ENCODE measurements at places on chromosomes 6 and 20.

GRCh38 chr6:160042788-160043301 is 74.0 kb downstream of the IGF2R start:
- no peak for DNase-seq

- DNase-seq, result no peak
Measured at GRCh38 chr20:34403908-34404307, 40.8 kb downstream of the ITCH start.

DNA sequence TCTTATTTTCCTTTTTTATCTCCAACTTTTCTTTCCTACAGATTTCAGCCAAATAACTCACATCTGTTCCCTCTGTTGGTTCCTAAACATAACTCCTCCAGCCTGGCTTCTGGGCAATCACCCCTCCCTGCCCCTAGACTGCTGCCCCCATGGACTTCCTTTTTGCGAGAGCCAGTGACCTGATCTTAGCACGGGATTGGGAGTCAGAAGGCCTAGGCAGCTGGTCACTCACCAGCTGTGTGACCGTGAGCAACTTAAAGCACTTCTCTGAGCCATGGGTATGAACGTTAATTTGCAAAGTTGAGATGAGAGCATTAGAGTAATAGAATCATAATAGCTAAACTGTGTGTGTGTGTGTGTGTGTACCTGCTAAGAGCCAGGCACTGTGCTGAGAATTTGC is 4.5 kb upstream of the MMP9 start:
- DNase-seq, result no peak

DNA sequence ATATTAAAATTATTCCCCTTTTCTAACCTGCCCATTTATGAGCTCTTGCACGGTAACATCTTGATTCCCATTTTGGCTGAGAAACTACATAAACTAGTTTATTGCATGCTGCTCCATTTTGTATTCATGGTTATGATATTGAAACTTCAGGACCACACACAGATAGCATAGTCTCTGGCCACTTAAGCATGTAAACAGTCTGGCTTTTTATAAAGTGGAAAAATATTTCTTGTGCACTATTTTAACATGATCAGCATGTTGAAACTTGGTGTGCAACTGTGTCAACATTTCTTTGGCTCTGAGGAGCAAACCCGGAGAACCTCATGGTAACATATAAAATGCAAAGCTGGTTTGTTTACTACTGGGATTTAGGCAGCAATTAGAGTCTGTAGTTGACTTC is 70.7 kb downstream of the SLX4IP start:
- no peak for DNase-seq

DNA sequence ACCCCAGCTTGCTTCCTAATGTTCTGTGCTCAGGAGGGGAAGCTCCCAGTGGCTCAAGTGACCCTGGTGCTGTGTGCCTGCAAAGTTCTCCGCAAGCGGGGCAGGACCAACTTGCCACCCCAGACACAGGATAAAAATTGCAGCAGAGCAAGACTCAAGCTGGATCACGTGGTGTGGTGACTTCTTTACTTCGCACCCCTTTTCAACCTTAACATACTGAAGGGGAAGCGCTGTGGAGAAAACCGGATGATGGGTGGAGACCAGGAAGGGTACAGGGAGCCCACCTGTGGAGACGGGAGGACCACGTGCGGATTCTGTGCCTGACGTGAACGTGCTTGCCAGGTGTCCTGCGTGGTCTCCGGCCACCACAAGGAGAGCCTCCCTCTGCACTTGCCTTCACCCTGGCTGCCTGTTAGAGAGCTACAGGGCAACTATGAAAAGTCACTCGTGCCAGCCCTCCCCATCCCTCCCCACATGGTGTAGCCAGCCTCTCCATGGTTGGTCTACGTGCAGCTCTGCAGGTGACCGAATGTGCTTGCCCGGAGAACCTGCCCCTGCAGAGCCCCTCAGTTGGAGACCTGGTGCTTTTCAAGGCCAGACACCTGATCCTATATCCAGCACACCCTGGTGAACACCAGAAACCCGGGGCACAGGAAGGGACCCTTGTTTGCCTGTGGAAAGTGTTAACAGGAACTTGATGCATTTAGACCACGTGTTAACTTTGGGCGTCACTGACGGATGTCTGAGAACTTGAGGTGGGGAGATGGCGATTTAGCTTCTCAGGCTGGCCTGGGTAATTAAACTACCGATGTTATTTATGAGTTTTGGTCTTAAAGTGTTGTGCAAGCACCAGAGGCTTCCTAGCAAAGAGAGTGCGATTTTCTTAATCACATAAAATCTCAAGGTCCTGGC is 23.9 kb upstream of the DACT2 start:
- no peak for DNase-seq

DNA sequence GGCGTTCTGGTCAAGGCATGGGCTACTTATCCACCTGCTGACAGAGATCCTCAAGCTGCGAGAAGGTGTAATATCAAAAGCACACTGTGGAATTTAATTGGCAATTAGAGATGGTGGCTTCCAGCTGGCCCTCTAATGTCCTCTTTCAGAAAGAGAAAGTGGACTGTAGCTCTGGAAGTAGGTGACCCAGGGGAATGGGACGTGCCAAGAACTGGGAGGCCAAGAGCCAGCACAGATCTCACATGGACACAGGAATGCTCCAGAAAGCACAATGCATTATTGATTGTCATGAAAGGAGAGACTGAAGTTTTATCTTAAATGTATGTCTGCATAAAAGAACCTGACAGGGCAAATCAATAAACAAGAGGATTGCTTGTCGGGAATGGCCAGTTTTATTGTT is 198.6 kb upstream of the CDH4 start:
- DNase-seq, result no peak

DNA sequence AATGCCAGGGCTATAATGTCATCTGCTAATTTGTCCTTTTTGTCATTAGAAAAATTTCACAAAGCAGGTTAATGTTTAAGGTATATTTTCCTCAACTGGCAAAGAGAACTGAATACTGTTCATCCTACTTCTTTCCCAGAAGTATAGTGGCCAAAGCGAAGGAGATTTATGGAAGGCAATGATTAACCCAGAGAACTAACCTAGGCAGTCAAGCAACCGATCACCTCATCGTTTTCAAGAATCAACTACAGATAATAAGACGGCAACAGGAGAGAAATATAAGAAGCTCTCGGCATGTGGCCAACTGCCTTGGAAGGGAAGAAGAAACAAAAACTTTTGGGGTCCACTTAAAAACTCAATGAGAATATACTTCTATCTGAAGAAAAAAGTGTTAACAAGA is 38.2 kb downstream of the REV3L start:
- DNase-seq, result no peak

- no peak for DNase-seq
Measured at GRCh38 chr6:144359783-144360182, 74.6 kb downstream of the UTRN start.

DNA sequence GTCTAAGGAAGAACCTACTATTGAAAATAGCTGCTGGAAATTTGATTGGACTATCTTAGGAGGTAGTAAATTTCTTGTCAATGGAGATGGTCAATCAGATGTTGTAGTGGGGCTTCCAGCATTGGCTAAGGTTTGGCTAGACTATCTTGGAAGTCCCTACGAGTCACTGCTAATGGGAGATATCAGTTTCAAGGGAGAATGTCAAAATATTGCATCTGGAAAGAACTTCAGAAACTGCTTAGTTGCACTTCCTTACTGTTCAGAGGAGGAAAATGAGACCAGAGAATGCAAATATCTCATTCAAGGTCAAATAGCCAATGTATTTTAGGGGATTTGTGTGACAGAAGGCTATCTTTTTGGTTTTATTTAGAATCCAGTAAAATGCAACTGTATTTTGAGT is 53.5 kb upstream of the CCN2 start:
- no peak for DNase-seq

- DNase-seq, result no peak
Measured at GRCh38 chr6:170207586-170208181, 83.2 kb downstream of the DLL1 start.

GRCh38 chr20:25058847-25059810 is 1.2 kb upstream of the ACSS1 start:
- no peak for DNase-seq

DNA sequence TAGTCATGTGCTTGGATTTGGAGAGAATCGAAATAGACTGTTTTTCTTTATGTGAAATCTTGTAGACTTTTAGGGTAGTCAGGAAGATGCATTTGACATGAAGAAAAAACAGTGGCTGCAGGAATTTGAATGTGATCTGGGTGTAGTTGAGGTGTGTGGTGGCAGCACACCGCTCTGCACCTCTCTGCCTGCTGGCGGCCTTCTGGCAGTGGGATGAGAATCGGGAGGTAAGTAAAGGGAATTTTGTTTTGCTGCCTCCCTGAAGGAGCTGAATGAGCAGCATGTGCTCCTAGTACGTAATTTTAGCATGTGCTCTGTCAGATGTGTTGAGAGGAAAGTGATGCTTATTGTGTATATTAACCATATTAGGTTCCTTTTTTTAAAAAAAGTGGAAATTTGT is 3.2 kb downstream of the TPD52L2 start:
- no peak for DNase-seq

DNA sequence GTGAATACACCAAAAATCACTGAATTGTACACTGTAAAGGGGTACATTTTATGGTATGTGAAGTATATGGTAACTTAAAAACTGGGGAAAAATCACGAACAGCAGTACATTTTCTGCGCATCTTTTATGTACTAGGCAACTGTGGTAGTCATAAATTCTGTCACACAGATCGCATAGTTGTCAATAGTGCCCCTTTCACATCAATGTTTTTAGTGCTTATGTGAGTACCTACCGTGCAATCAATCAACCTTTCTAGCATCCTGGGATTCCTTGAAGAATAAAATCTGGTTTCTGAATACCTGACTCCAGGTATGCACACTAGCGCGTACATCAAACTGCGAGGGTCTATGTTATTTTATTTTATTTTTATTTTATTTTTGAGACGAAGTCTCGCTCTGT is 637 bp upstream of the RPF2 start:
- no peak for DNase-seq

DNA sequence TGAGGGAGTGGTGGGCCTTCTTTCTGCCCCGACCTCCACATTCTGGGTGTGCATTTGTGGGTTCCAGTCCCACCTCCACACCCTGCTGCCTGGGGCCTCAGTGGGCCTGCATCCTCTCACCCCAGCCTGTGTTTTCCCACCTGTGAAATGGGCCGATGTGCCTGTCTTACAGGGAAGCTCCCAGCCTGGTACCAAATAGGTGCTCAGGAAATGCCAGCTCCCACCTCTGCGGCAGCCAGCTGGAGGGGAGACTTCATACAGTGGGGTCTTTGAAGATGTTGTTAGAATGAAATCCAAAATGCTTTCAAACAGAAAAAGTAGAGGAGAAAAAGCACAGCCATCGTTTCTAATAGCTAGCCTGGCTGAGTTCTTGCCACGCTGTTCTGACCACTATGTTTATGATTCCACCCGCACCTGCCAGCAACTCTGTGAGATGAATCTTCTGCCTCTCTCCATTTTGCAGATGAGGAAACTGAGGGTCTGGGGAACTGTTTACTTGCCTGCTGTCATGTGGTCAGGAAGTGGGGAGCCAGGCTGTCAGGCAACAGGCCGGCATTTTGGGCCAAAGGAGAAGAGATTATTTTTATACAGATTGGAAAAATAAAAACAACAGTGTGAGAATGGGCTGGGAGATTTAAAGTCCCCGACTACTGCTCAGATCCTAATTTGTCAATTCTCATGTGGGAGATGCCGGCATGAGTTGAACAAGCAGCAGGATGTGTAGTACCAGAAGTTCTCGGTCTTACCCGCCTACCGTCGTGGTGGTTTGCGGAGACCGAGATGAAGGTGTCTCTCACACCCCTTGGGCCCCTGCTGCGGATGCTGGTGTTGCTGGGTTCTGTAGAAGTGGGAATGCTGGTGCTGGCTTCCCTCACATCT is 4.6 kb downstream of the TMEM181 start:
- no peak for DNase-seq

- peak; percentile 11 for DNase-seq
Measured at GRCh38 chr6:157760589-157761330, 62.3 kb upstream of the SNX9 start.

- no peak for DNase-seq
Measured at GRCh38 chr6:111260570-111261298, 173.4 kb downstream of the SLC16A10 start.

DNA sequence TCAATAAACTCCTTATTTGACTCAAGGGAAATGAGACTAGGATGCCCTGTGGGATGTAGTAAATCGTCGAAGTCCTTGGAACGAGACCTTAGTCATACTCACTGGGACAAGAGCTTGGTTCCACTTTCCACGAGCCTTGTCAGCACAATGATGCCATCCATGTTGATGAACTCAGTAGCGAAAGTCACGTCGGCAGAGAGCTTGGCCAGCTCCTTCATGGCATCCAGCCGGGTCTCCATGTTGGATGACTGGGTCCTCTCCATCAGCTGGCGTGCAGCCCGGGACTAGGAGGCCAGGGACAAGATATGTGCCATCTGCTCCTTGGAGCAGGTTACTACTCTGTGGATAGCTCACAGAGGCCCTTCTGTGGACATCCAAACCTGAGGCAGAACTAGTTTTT is 17.5 kb downstream of the ELMO2 start:
- DNase-seq, result no peak

DNA sequence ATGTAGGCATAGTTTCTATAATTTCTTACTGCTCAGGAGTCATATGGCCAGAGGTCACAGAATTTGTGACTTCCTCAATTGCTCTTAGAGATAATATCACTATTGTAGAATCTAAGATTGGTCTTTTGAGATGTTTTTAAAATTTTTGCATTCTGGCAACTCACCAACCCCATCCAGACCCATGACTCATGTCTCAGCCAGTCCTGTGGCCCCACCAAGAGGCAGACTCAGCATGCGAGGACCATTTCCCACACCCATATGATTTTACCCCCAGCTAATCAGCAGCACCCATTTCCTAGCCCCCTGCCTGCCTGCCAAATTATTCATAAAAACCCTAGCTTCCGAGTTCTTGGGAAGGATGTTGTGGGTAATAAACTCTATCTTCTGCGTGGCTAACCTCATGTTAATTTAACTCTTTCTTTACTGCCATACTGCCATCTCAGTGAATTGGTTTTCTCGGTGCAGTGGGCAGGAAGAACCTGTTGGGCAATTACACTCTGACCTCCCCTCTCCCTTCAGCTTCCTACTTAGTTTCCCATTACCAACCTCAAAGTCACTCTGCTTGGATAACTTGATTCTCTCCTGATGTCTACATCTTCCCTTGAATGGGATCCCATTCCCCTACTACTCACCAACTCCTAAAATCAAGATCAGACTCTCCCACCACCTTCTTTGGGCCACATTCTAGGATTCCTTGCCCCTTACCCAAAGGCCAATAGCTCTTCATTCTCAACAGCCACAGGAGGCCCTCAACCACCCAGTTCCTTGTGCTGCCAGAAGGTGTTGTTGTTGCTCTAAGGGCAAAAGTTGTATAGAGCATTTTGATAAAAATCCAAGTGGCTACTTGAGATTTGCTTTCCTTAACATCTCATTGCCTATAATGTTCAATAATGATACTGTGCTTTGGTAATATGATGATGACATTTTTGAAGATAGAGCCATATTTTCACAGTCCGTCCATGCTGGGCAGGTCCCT is 16.2 kb upstream of the IYD start:
- DNase-seq, result no peak

DNA sequence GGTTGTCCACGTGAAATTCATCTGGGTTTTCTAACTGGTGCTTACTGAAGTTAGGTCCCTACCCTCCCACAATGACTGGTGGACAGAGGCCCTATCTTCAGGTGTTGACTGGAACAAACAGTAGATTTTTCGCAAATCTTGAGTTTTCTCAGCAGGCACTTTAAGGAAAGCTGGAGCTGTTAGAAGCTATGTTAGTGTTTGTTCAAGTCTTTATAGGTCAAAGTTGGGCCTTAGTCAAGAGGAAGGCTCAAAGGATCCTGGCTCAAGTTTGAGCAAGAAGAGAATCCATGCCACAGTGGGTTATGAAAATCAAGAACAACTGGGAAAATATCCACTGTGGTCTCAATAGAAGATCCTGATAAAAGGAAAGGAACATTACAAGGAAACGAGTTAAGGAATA is 48.5 kb upstream of the ELOVL5 start:
- DNase-seq, result no peak

- no peak for DNase-seq
Measured at GRCh38 chr20:19620446-19620845, 137.6 kb upstream of the RIN2 start.
